ENCODE measurements at places on chromosomes 11 and 22.

DNA sequence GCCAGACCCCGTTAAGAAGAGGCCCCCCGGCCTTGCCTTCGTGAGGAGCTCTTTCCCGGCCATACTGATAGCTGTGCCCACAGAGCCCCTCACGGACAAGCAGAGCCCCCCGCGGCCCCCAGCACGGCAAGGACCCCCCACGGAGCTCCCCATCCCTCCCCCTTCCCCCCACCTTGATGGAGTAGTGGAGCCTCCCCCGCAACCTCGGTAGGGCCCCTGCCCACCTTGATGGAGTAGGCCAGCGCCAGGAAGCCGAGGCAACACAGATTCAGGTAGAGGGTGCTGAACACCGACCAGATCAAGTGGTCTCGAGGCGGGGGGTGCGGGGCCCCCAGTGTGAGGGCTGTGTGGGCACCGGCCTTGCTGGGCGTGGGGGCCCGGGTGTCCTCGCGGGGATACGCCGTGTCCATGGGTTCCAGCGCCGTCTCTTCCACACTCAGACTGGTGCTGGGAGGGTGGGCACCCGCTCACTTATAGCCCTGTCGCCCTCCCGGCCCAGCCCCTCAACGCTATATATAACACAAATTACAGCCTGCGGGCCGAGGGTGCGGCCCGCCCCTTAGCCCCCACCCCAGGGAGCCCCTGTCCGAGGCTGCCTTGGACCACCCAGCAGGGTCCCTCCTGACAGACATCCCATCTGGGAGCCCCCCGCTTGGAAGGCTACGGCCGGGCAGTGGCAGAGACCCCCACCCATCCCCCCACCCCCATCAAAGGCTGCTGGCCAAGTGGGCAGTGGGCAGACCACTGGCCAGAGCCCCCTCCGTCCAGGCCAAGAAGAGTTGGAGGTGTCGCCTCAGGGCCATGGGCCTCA lies at the start of gene IFITM5:
Gene IFITM5, minus strand, starts transcription at position 446 of the 811 bp plus-strand sequence. Its CDS starts 36 bp downstream, at position 410.
- no peak for DNase-seq

DNA sequence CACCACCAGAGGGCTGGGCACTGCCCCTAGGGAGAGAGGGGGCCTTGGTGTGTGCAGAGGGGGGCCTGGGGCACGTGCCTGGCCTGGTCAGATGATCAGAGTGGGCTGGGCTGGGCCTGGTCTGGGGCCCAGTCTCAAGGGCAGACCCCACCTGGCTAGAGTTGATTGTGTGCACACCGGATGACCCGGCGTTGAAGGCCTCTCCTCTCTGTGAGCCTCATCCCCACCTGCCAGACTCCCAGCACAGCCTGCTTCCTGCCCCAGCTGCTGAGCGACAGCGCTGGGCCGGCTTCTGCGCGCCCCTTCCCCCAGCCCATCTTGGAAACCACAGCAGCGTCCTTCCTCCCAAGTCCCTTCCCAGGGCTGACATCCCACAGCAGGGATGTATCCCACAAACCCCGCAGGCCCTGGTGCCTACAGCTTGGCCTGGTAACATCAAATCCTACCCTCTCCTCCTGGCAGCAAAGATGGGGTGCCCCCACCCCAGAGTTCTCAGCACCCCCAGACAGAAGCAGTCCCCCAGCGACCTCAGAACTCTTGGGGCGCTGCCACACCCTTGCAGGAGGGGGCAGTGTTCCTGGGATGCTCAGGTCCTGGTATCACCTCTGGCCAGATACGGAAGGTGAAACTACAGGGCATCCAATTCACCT lies 11.0 kb upstream of the TSSC4 start:
- no peak for DNase-seq

DNA sequence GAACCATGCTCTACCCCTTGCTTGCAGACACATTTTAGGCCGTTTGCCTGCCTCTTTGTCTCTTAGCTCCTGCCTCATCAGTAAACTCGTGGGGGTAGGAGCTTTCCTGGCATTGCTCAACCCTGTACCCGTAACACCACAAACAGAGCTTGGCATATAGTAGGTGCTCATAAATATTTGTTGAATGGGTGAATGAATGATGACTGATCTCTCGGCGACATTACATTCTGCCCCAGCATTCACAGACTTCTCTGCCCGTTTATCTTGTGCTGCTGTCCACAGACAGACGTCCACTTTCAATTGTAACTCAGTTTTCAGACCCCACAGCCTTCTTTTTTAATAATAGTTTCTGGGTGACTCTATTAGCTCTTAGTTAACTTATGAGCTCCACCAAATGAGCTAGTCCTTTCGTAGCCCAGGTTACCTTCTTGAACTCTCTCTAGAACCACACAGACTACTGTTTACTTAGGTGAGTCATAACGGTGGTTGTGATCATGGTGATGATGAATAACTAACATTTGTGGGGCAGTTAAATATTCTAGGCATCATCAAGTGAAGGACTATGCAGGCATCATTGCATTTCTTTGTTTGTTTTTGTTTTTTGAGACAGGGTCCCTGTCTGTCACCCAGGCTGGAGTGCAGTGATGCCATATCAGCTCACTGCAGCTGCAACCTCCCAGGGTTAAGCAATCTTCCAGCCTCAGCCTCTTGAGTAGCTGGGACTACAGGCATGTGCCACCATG lies 188.4 kb downstream of the ADAMTS15 start:
- DNase-seq: no peak

DNA sequence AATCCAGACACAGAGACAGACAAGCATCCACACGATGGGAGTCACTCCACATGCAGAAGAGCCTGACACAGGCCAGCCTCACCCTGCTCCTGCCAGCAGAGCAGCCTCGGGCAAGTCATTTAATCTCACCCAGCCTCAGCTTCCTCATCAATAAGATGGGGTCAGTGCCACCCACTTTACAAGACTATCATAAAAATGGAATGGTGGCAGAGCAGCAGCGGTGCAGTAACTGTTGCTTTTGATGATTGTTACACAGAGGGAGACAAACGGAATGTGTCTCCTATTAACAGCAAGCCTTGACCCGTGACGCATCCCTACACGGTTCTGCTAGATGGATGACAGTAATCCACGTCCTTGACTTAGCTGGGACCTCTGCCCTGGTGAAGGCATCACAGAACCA lies 26.0 kb upstream of the ARFGAP3 start:
- no peak for DNase-seq

DNA sequence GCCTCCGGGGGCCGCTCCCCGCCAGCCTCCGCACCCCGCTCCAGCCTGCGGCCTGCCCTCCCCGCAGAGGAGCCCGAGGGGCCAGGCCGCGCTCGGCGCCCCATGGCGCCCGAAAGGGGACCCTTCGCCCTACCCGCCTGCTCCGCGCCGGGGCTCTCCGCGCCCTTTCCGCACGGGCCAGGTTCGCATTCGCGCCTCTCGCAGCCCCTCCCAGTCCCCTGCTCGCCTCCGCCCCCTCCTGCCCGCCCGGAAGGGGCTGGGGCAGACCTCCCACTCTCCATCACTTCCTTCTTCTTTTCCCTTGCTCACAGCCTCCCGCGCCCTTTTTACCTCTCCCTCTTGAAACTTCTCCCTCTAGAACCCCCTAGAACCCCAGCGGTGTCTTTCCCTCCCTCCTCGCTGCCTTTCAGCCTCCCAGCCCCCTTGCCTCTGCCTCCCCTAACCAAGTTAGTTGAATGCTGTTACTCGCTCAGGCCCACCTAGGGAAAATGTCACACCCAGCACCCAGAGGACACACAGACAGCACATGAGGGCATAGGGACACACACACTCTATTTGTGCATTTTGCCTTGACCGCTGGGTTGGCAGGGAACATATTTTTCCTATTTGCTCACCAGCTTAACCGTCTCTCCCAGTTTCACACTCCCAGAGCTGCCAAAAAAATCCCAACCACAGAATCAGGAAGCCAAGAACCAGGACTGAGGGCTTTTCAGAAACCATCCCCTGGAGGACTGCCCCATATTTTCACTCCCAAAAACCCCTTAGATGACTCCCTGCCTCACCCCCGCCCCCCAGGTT lies at the start of gene SLC43A3:
Gene SLC43A3, minus strand, starts transcription at position 193 of the 798 bp plus-strand sequence. CDS start 949 bp downstream, outside the sequence.
- peak; percentile 58 for DNase-seq

- no peak for DNase-seq
Observed at GRCh38 chr11:44760477-44760872, 33.7 kb downstream of the TSPAN18 start.

DNA sequence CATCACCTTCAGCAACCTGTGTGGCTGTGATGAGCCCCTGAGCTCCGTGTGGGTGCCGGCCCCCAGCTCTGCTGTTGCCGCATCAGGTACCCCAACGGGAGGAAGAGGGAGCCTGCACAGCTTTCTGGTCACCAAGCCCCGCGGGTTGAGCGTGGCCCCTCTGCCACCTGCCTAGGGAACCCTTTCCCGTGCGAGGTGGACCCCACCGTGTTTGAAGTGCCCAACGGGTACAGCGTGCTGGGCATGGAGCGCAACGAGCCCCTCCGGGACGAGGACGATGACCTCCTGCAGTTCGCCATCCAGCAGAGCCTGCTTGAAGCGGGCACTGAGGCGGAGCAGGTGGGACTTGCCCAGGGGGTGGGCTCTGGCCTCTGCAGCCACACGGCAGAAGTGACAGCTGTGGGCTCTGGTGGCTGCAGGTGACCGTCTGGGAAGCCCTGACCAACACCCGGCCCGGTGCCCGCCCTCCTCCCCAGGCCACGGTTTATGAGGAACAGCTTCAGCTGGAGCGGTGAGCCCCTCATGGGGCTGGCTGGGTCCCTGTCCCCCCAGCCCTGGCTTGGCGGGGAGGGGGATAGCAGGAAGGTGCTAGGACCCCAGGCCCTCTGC lies 1.9 kb upstream of the SSH3 start:
- DNase-seq: no peak

GRCh38 chr11:108009497-108010370 lies 1.0 kb downstream of the CUL5 start:
- DNase-seq: peak; percentile 15

GRCh38 chr11:63874511-63874910 lies 35.6 kb downstream of the MARK2 start:
- DNase-seq: no peak

DNA sequence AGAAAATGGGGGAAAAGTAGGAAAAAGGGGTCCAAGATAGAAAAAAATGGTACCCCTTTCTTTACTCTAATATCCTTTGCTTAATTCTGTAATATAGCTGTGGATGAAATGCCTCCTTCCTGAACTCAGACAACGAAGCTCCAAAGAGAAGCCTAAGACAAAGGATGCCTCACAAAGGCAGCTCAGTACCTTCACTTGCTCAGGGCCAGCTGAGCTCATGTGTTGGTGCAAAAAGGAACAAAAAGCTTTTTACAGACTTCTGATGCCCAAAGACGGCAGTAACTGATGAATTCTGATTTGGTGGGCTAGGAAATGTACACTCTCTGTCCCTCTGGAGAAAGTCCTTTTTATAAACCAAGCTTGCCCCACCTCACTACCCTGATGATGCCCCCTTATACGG lies 77.5 kb downstream of the DENND5A start:
- no peak for DNase-seq

DNA sequence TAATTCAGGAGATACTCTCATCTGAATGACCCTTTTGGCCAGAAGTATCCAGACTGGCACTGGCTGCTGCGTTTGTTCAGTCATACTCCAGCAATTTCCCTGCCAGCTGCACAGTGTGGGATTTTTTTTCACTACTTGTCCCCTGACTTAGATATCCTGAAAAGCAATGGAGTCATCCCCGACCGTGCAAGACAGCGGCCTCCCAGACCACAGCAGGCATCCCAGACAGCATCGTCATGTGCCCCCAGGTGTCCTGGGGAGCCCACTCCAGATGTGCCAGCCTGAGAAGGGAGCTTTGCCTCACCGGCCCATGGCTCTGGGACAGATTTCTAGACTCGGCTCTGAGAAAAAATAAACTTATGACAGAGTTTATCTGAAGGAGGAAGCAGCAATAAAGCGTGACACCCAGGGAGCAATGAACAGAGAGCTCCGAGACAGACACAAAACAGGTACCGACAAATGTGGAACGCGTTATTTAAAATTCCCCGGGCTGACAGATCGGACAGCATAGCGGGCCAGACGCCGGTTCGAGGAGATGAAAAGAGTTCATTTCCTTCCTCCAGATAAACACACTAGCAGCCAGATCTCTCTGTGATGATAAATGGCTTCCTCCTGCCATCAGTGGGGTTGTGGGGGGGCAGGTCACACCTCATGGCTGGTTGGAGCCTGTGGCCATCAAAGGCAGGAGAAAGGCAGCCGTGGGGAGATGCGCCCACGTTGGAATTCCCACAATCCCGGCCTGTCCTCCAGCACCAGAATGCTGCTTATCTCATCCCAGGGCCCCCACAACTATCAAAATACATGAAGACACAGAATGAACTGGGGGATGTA lies 106.4 kb upstream of the FGF3 start:
- no peak for DNase-seq

DNA sequence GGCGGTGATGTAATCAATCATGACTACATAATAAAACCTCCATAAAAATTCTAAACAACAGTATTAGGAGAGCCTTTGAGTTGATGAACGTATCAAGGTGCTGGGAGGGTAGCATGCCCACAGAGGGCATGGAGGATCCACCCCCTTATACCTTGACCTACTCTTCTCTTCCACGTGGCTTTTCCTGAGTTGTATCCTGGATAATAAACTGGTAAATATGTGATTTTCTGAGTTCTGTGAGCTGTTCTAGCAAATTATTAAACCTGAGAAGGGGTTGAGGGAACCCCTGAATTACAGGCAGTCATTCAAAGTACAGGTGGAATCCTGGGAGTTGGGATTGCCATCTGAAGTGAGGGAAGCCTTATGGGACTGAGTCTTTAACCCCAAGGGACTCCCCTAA lies 446.9 kb downstream of the DYNC2H1 start:
- DNase-seq: no peak

DNA sequence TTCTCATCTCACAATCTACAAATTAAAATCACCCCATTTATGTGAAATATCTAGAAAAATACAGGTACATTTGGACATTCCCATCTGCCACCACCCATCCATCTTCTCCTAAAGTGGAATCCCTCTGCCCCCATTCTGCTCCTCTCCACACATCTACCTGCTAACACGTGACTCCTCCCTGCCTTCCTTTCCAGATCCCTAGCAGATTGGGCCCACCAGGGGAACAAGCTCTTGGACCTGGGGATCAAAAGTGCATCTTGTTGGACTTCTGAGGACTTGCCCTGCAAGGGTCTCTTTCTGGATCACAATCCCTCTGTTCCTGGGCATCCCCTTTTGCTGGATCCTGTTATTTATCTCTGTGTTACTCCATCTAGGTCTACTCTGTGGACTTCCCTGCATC lies 107.6 kb downstream of the ZNF280B start:
- DNase-seq: no peak

DNA sequence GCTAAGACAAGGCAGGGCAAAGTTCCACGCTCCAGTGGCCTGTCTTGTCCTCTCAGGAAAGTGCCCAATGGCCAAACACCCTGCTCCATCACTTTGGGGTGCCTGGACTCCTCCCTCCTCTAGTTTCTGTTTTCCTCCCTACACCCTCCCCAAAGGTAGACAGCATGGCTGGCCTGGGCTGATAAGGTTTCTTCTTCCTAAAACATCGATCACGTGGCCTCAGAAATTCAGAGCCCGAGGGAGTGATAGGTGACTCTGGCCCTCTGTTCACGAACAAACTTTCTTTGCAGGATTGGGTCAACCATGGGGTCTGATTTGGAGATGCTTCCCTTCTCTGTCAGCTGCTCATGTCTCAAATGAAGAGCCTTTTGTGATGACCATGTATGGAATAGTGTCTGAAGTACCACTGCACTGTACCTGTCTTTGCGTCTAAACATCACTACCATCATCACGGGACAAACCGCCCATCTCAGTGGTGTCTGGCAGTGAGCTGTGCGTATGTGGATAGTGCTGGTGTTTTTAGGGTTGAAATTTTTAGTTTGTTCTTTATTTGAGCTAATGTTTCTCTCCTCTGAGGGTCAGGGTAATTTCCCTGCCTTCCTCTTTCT lies 6.1 kb downstream of the MICAL2 start:
- DNase-seq: no peak

- no peak for DNase-seq
Observed at GRCh38 chr11:3837793-3838192, 3.0 kb downstream of the RHOG start.

GRCh38 chr11:130118165-130118564 lies 41.4 kb upstream of the ST14 start:
- no peak for DNase-seq
